A549 treated with Hydrocortisone at 1 μM for 4 hours (cell line): ENCODE measurements at places on chromosomes 5 and 9. TPM values are rescaled to one million over a fixed set of nuclear protein-coding genes. Genes with fewer than 3 reads are reported as not detected.

Gene SLC38A9
- 20.1 to 33.6 TPM (median 23.2 TPM) in 5 replicates for total RNA-seq

Gene RNF208
- total RNA-seq: 1.2 to 1.9 TPM (median 1.7 TPM) in 5 replicates

Gene DYNC2I2
- total RNA-seq: 101 to 138 TPM (median 132 TPM) in 5 replicates

Gene SEMA5A
- 0.01 TPM in 1 of 5 replicates, not detected in the others for total RNA-seq

Gene DDX4
- 0.05 to 0.08 TPM in 2 of 5 replicates, not detected in the others for total RNA-seq

Gene RASGEF1C
- 0.08 to 0.20 TPM (median 0.11 TPM) in 5 replicates for total RNA-seq

Gene PAIP1
- 105 to 121 TPM (median 109 TPM) in 5 replicates for total RNA-seq

Gene GZMA
- total RNA-seq: not detected in 5 replicates

Gene LYRM7
- total RNA-seq: 1.9 to 3.9 TPM (median 3.8 TPM) in 5 replicates

Gene OSMR
- 47.0 to 75.5 TPM (median 65.4 TPM) in 5 replicates for total RNA-seq

Gene EQTN
- total RNA-seq: not detected in 5 replicates

Gene C9orf153
- total RNA-seq: 0.08 to 0.40 TPM (median 0.21 TPM) in 5 replicates

Gene CBY3
- total RNA-seq: not detected in 5 replicates

Gene NACC2
- total RNA-seq: 32.4 to 36.5 TPM (median 34.7 TPM) in 5 replicates

Gene NR2F1-AS1
- total RNA-seq: 3.1 to 4.7 TPM (median 4.0 TPM) in 5 replicates

Gene LCP2
- total RNA-seq: 0.05 to 0.06 TPM in 2 of 5 replicates, not detected in the others

Gene INSYN2B
- total RNA-seq: 0.12 to 0.25 TPM (median 0.16 TPM) in 5 replicates

Gene ENC1
- 4.0 to 5.1 TPM (median 4.3 TPM) in 5 replicates for total RNA-seq

Gene F12
- total RNA-seq: 14.2 to 24.1 TPM (median 22.1 TPM) in 5 replicates

Gene ADCY2
- total RNA-seq: not detected in 5 replicates

Gene PCDHB5
- 1.1 to 1.8 TPM (median 1.6 TPM) in 5 replicates for total RNA-seq

Gene GGTA1
- not detected in 5 replicates for total RNA-seq

Gene PCDHB9
- 0.03 TPM in 1 of 5 replicates, not detected in the others for total RNA-seq

Gene THBS4
- total RNA-seq: 0.03 to 0.23 TPM (median 0.14 TPM) in 5 replicates

Gene TMEM203
- total RNA-seq: 35.3 to 45.9 TPM (median 45.0 TPM) in 5 replicates

Gene CAPSL
- not detected in 5 replicates for total RNA-seq

Gene TYRP1
- 0.05 TPM in 2 of 5 replicates, not detected in the others for total RNA-seq

Gene MTMR12
- total RNA-seq: 14.2 to 21.8 TPM (median 18.5 TPM) in 5 replicates

Gene SCGB3A2
- total RNA-seq: not detected in 5 replicates

Gene MCC
- 0.14 to 0.43 TPM (median 0.22 TPM) in 5 replicates for total RNA-seq

Gene GLE1
- 28.3 to 33.3 TPM (median 28.8 TPM) in 5 replicates for total RNA-seq

Gene IL33
- total RNA-seq: 0.10 to 0.55 TPM (median 0.43 TPM) in 5 replicates

Gene PCDHGB3
- total RNA-seq: 0.20 to 0.25 TPM (median 0.21 TPM) in 5 replicates

Gene SERF1B
- 69.0 to 74.6 TPM (median 71.4 TPM) in 5 replicates for total RNA-seq

Gene GPR150
- total RNA-seq: 0.06 to 0.23 TPM (median 0.16 TPM) in 5 replicates

Gene ANGPTL2
- 0.05 TPM in 1 of 5 replicates, not detected in the others for total RNA-seq

Gene UBLCP1
- total RNA-seq: 32.0 to 43.4 TPM (median 33.5 TPM) in 5 replicates

Gene PCDHGC4
- not detected in 5 replicates for total RNA-seq

Gene TTC23L
- 0.03 to 0.21 TPM (median 0.12 TPM) in 5 replicates for total RNA-seq

Gene UGCG
- total RNA-seq: 20.7 to 29.8 TPM (median 25.0 TPM) in 5 replicates

Gene FSD1L
- total RNA-seq: 2.9 to 4.6 TPM (median 4.0 TPM) in 5 replicates

Gene PTGER4
- 3.8 to 7.5 TPM (median 5.5 TPM) in 5 replicates for total RNA-seq

Gene BARX1
- total RNA-seq: 7.9 to 12.8 TPM (median 11.4 TPM) in 5 replicates

Gene PCDHGA1
- 0.22 to 0.38 TPM (median 0.31 TPM) in 5 replicates for total RNA-seq

Gene PDZD2
- 0.30 to 0.79 TPM (median 0.56 TPM) in 5 replicates for total RNA-seq

Gene TRPM6
- 1.7 to 2.5 TPM (median 1.8 TPM) in 5 replicates for total RNA-seq

Gene DIRAS2
- 0.01 to 0.02 TPM in 2 of 5 replicates, not detected in the others for total RNA-seq

Gene TPPP
- 6.4 to 7.4 TPM (median 7.2 TPM) in 5 replicates for total RNA-seq
